NCI-H1694 (cell line): ENCODE measurements at places on chromosomes 5 and 9.

GRCh38 chr5:56640763-56641406 lies 174.5 kb upstream of the MAP3K1 start:
- DNase-seq = no peak

- no peak for DNase-seq
These were observed 75.4 kb downstream of the NFIB start for GRCh38 chr9:14238518-14238917.

- no peak for DNase-seq
These were observed 119.9 kb upstream of the ANKRD55 start for GRCh38 chr5:56352808-56353590.

DNA sequence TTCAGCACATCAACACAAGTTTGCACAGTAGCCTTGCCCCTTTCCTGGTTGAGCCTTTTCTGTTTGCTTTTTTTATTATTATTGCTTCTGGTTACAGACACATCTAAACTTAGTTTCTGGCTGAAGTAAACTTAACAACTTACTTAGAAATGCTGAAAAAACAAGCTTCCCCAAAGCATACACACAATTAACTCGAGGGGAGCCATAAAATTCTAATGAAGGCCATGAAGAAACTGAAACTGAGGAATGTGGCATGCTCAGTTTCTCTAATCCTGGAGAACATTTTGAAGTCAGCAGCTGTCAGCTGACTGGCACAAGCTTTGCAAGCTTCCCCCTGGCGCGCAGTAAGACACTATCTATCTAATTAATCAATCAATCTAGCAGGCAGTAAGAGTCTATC lies 3.7 kb downstream of the MYO10 start:
- no peak for DNase-seq

DNA sequence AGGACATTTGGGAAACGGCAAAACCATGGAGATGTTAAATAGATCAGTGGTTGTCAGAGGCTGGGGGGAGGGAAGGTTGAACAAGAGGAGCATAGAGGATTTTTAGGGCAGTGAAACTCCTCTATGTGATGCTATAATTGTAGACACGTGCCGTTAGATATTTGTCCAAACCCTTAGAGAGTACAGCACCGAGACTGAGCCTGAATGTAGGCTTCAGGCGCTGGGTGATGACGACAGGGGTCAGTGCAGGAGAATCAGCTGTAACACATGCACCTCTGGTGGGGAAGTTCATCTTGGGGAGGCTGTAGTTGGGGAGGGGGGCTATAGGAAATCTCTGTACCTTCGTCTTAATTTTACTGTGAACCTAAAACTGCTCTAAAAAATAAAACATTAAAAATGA lies 22.2 kb upstream of the CLPTM1L start:
- no peak for DNase-seq

DNA sequence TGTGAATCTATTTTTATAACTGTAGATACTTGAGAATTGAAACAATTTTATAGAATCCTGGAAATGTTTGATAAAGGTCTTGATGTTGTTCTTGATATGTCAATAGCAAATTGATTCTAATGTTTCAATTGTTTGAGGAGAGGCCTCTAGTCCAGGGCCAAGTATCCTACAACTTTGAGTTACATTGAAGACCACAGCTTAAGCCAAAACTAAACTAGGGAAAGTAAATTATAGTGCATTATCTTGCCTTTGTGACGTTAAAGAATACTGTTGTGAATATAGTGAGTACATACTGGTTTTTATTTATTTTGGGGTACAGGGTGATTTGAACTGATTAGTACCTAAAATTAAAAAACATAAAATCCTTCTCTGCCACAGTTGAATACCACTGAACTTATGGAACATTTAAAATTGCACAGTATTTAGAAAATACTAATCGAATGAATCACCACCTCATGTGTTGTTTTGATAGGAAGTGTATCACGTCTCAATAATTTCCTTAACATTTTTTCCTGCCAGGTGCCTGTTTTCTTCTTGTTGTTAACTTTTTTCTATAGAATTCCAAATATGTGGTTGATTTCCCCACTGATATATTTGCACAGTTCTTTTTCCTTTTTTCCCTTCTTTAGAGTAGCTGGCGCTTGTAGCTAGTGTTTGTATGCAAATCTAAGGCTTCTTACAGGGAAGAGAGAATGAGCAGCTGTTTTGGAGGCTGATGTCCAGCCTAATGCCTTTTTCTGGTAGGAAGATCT lies 12.5 kb downstream of the ARHGEF28 start:
- no peak for DNase-seq

DNA sequence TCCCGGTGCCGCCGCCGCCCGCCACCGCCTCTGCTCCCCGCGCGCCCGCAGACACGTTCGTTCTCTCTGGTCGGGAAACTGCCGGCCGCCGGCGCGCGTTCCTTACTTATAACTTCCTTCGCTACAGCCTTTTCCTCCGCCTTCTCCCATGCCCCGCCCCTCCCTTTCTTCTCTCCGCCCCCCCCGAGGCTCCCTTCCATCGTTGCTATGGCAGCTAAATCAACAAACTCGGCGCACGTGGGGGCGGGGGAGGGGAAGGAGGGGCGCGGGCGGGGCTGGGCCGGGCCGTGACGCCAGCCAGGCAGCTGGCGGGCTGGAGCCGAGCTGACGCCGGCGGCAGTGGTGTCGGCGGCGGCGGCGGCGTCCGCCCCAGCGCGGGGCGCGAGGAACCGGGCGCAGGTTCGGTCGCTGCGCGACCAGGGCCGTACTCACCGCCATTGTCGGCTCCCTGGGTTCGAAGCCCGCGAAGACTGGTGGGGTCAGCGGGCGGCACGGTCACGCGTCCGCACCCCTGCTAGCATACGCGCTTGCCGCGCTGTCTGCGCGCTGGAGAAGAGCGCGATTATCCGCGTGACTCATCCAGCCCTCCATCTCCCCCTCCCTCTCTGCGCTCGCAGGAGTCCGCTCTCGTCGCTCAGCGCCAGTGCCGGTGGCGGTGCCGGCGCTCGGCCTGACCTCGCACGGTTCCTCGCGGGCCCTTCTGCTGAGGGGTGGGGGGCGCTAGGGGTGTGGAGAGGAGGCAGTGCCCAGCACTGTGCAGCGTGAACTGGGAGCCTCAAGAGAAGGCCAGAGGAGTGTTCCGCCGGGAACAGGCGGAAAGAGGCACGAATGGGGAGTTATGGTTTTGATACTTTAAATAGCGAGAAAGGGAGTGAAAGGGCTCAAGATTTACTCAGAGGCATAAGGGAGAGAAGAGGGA lies at the start of gene KLF4:
Gene KLF4 (minus strand): TSS at position 83 of the 919 bp plus-strand sequence. CDS start 597 bp downstream, outside the sequence.
- peak; percentile 58 for DNase-seq

- DNase-seq = no peak
These were observed 426.7 kb downstream of the ZSWIM6 start for GRCh38 chr5:61758711-61759110.

DNA sequence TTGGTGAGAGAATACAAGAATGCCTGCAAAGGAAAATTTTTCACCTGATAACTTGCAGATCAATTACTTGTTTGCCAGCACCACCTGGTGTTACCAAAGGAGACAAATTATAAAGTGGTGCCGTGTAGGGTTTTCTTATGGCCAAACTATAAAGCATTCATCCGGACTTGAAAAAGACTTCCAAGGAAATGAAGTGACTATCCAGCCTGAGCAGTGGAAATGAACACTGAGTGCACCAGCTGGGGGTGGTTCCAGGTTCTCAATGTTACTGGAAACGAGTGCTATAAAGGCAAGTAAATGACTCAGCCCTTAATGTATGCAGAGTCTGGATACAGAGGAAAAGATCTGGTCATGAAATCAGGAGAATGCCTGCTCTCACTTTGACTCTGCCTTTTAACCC lies 113.1 kb downstream of the DNAH5 start:
- no peak for DNase-seq

DNA sequence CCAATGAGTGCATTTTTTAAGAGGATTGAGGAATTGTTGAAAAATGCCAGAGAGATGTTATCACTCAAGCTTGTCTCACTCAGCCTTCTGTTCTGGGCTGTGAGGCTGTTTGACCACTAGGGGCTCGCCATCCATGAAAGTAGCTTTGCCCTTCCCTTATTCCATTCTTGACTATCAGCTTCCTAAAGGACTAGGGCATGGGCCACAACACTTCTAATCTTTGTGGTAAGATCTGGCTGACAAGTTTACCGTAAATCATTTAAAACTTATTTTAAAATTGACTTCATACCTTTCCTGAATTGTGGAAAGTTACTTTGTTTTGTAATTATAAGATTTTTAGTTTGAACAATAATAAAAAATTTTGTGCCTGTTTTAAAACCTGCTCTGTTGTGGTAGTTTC lies 49.5 kb downstream of the TJP2 start:
- peak; percentile 0 for DNase-seq
